Naive thymus-derived CD8-positive, alpha-beta T cell (primary cell): ENCODE measurements at places on chromosomes 4 and X. TPM values are rescaled to one million over a fixed set of nuclear protein-coding genes. Genes with fewer than 3 reads are reported as not detected.
A peak's percentile ranks its signal among the peaks of the same experiment; 100 is the strongest.

- H3K4me1 ChIP-seq = no peaks in the 10 kb centered on the region
- DNase-seq = no peak
- no peaks in the 10 kb centered on the region for H3K27me3 ChIP-seq
- no peak overlapping the region for H3K27ac ChIP-seq
- H3K36me3 ChIP-seq = no peaks in the 10 kb centered on the region
- H3K4me3 ChIP-seq = no peak overlapping the region
These were observed 1.9 kb downstream of the IRS4 start for GRCh38 chrX:108734426-108734825.

DNA sequence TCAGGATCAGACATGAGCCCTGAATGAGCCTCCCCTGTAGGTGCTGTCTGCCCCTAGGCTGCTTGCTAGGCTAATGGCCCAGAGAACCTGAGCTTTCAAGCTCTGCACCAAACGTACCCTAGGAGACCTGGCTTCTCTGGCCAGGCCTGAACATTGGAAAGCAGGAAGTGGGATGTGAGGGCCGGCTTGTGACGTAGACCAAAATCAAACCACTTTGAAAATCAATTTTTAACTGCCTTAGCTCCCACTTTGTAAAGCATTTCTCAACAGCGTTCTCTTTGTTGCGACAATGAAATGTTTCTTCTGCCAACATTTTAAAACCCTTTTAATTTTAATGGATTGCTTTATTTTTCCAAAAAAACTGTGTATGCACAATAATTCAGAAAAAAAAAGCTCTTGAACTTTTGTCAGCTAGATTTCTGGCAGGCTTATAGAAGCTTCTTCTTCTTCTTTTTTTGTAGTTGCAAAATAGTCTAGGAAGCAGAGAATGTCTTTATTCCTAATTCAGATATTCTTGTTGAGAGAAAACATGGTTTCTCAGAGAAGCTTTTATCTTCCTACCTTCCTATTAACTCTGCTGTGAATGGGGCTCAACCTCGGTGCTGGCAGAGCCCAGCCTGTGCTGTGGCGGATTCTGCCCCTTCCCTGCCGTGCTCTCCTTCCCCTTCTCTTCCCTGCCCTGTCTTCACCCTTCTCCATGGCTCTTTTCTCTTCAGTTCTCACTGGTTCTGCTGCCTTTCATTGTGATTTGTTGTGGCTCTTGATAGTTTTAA is 145.2 kb upstream of the SFRP2 start:
- H3K4me3 ChIP-seq = no peak overlapping the region
- H3K4me1 ChIP-seq = no peaks in the 10 kb centered on the region
- no peaks in the 10 kb centered on the region for H3K36me3 ChIP-seq
- H3K27ac ChIP-seq = no peak overlapping the region
- DNase-seq = no peak

NAA11 gene
- total RNA-seq = not detected

DNA sequence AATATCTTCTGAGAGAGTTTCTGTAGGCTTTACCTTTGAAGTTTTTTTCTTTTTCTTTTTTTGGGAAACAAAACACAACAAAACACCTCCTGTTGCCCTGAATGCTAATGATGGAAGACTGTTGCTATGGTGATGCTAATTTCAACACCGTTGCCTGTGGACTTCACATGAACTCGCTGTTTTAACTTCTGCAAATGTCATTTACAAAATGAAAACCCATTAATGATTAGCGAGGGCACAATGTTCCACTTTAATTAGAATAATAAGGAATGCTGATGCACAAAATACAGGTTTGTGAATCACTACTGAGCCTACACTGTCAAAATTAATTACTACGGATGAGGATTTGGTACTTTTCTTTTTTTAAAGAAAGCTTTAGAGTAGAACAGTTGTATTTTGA is 227.1 kb upstream of the FTHL17 start:
- H3K36me3 ChIP-seq = no peaks in the 10 kb centered on the region
- H3K4me3 ChIP-seq = no peak overlapping the region
- H3K27ac ChIP-seq = no peak overlapping the region
- no peaks in the 10 kb centered on the region for H3K4me1 ChIP-seq
- no peak for DNase-seq

TEX13D gene
- not detected for total RNA-seq

DNA sequence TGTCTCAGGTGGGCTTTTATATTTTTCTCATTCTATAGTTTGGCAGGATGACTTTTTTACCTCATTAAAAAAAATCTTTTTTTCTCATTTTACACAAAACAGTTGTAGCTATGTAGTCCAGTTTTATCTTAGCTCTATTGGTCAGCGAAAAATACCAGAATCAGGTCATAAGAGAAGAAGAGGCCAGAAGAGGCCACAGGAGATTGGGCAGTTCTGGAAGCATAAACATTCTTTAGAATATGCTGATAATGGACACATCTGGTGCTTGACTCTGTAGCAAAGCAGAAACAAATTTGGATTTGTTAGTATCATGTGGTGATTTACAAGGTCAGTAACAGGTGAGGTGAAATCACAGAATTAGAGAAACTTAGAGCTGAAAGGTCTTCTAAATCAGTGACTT is 66.6 kb upstream of the ARHGAP24 start:
- H3K4me1 ChIP-seq = no peaks in the 10 kb centered on the region
- no peak overlapping the region for H3K27ac ChIP-seq
- no peaks in the 10 kb centered on the region for H3K27me3 ChIP-seq
- H3K4me3 ChIP-seq = no peak overlapping the region

GRCh38 chrX:12080265-12080664 is 58.0 kb upstream of the FRMPD4 start:
- H3K27me3 ChIP-seq = peaks cover 2% of the 10 kb centered on the region
- H3K4me3 ChIP-seq = no peak overlapping the region
- H3K27ac ChIP-seq = no peak overlapping the region
- no peaks in the 10 kb centered on the region for H3K4me1 ChIP-seq

BTK gene
- 9.8 TPM for total RNA-seq

DNA sequence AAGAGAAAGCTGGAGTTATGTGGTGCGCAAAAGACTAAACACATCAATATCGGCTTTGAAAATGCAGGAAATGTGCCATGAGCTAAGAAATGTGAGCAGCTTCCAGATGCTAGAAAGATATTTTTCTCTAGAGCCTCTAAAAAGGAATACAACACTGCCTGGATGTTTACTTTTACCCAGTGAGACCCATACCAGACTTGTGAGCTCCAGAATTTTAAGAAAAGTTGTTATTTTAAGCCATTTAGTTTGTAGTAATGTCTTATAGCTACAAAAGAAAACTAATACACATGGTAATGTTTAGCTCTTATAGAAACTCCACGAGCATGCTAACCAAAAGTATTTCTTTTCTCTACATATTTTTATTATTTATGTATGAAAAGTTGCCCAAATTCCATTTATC is 1389.4 kb downstream of the C4orf33 start:
- no peaks in the 10 kb centered on the region for H3K4me1 ChIP-seq
- H3K4me3 ChIP-seq = no peak overlapping the region
- no peak overlapping the region for H3K27ac ChIP-seq
- H3K36me3 ChIP-seq = no peaks in the 10 kb centered on the region
- H3K27me3 ChIP-seq = no peaks in the 10 kb centered on the region

GRCh38 chrX:47633689-47634590 is 4.2 kb upstream of the CFP start:
- H3K27ac ChIP-seq = no peak overlapping the region
- DNase-seq = no peak
- H3K4me1 ChIP-seq = peaks cover 11% of the 10 kb centered on the region
- no peaks in the 10 kb centered on the region for H3K27me3 ChIP-seq
- H3K36me3 ChIP-seq = peaks cover 1% of the 10 kb centered on the region
- H3K4me3 ChIP-seq = no peak overlapping the region

DNA sequence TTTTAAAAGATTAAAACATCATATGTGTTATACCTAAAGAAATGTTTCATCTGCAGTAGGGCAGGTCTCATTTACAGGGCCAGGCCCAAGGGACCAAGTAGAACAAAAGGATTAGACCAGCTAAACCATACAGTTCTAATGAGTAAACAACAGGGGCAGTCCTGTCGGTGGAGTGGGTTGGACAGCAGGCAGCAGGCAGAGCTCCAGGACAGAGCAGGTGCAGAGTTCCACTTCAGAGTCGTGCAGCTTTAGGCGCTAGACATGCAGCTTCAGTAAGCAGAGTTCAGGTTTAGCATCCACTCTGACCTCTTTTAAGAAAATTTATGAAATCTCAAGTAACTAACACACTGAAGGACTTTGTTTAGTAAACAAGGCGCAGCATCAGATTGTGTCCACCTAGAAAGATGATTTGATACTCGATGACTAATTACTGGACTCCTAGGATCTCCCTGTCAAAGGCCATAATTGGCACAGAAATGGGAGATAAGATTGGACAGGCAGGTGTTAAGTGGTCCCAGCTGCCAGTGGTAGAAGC is 487.7 kb upstream of the INTU start:
- no peaks in the 10 kb centered on the region for H3K36me3 ChIP-seq
- no peaks in the 10 kb centered on the region for H3K27me3 ChIP-seq
- no peak for DNase-seq

GUCY1A1 gene
- total RNA-seq = not detected

GRCh38 chrX:7316887-7317286 is 168.9 kb upstream of the PUDP start:
- H3K27ac ChIP-seq = no peak overlapping the region
- H3K4me1 ChIP-seq = no peaks in the 10 kb centered on the region
- no peaks in the 10 kb centered on the region for H3K27me3 ChIP-seq

DNA sequence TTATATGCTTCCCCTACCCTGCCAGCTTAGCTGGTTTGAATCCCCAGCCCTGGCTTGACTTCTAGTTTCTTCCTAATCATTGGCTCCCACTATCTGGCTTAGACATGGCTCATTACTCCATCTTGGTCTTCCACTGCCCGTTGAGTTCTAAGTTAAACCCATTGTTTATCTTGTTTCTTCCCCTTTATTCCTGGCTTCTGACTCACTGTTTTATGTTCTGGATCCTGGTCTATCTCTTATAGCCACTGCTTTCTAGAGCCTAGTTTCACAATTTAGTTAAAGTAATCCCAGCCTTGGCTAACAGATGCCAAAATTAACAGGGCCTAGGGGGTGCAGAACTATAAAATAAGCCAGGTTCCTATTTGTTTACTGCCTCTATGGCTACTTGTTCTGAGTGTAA is 120.9 kb downstream of the ARHGEF9 start:
- no peak overlapping the region for H3K27ac ChIP-seq
- H3K36me3 ChIP-seq = no peaks in the 10 kb centered on the region
- H3K4me3 ChIP-seq = no peak overlapping the region
- H3K4me1 ChIP-seq = no peaks in the 10 kb centered on the region
- no peaks in the 10 kb centered on the region for H3K27me3 ChIP-seq
- no peak for DNase-seq

DNA sequence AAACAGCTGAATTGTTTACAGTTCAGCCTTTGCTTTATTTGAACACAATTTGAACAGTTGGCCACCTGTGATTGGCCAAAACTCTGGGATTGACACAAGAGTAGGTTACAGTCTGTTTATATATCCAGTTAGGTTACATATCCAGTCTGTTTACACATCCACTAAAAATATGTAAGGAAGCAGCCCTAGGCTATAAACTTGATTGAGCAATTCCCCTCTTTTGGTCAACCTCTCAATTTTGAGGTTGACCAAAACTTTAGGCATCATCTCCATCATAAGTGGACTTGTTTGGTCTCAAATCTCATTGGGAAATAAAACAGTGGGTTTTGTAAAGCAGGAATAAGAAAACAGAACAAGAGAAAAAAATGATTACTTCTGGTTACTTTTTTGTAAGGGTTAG is 190.8 kb downstream of the SPATA18 start:
- no peaks in the 10 kb centered on the region for H3K27me3 ChIP-seq
- H3K27ac ChIP-seq = no peak overlapping the region
- no peaks in the 10 kb centered on the region for H3K4me1 ChIP-seq
- H3K36me3 ChIP-seq = peaks cover 5% of the 10 kb centered on the region
- no peak overlapping the region for H3K4me3 ChIP-seq

- no peaks in the 10 kb centered on the region for H3K27me3 ChIP-seq
- no peak for DNase-seq
- no peak overlapping the region for H3K4me3 ChIP-seq
- H3K27ac ChIP-seq = no peak overlapping the region
These were observed 1058.3 kb upstream of the SLIT2 start for GRCh38 chr4:19193274-19193981.

- no peak overlapping the region for H3K27ac ChIP-seq
- no peaks in the 10 kb centered on the region for H3K27me3 ChIP-seq
- H3K36me3 ChIP-seq = peaks cover 10% of the 10 kb centered on the region
- H3K4me1 ChIP-seq = peaks cover 7% of the 10 kb centered on the region
- no peak for DNase-seq
- H3K4me3 ChIP-seq = no peak overlapping the region
These were observed 149.2 kb downstream of the CFAP299 start for GRCh38 chr4:80484712-80485111.

APLN gene
- total RNA-seq = not detected

SUPT20HL1 gene
- not detected for total RNA-seq

P2RY10 gene
- total RNA-seq = 75.2 TPM

SCRG1 gene
- total RNA-seq = not detected

GRCh38 chr4:103046416-103047290 is 27.1 kb upstream of the SLC9B1 start:
- no peak overlapping the region for H3K4me3 ChIP-seq
- peak; percentile 66 for DNase-seq
- H3K27ac ChIP-seq = no peak overlapping the region
- H3K27me3 ChIP-seq = no peaks in the 10 kb centered on the region
- no peaks in the 10 kb centered on the region for H3K4me1 ChIP-seq

GRCh38 chr4:14783011-14783877 is 219.0 kb upstream of the CPEB2 start:
- no peak overlapping the region for H3K27ac ChIP-seq
- no peaks in the 10 kb centered on the region for H3K4me1 ChIP-seq
- no peaks in the 10 kb centered on the region for H3K36me3 ChIP-seq

DNA sequence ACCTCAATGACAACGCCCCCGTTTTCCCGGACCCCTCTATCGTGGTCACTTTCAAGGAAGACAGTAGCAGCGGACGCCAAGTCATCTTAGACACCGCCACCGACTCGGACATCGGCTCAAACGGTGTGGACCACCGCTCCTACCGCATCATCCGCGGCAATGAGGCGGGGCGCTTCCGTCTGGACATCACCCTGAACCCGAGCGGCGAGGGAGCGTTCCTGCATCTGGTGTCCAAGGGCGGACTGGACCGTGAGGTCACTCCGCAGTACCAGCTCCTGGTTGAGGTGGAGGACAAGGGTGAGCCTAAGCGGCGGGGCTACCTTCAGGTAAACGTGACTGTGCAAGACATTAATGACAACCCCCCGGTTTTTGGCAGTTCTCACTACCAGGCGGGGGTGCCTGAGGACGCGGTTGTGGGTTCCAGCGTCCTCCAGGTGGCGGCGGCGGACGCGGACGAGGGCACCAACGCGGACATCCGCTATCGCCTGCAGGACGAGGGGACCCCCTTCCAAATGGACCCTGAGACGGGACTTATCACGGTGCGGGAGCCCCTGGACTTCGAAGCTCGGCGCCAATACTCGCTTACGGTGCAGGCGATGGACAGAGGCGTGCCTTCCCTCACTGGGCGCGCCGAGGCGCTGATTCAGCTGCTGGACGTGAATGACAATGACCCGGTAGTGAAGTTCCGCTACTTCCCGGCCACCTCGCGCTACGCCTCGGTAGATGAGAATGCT is 2.2 kb downstream of the FAT4 start:
- DNase-seq = no peak
- H3K36me3 ChIP-seq = no peaks in the 10 kb centered on the region
- no peak overlapping the region for H3K27ac ChIP-seq
- no peak overlapping the region for H3K4me3 ChIP-seq
